ENCODE measurements at places on chromosomes 7 and 10. TPM values are rescaled to one million over a fixed set of nuclear protein-coding genes. Genes with fewer than 3 reads are reported as not detected.

The PIK3CG gene
- total RNA-seq, result not detected

DNA sequence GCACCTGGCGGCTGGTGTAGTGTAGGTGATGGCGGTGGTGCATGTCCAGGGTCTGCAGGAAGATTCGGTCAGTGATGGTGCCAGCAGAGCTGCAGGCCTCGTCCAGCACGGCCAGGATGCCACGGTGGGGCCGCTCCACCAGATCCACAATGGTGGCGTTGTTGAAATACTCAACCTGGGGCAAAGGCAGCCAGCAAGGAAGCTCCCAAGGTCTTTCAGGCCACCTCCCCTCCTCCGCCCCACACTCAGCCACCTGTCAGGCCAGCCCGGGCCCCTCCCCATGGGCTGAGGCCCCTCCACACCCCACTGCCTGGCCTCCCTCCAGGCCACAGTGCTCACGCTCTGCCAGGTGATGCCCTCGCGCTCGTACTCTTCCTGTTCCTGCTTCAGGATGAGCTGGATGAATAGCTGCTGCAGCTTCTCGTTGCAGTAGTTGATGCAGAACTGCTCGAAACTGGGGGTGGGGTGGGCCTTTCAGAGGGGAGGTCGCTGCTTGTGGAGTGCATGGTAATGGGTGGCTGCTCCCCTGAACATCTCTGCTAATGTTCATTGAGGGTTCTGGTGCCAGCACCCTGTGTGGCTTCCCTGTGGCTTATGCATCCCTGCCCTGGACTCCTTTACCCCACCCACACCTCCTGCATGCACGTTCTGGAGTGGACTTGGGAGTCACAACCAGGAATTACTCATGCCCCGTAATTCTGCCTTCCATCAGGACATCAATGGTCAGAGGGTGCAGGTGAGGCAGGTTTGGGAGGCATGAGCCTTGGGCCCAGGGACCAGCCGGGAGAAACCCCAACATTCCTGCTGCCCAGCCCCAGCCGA is 8.9 kb downstream of the MYO1G start:
- H3K4me3 ChIP-seq, result no peak overlapping the region
- H3K27ac ChIP-seq, result no peak overlapping the region
- DNase-seq, result no peak
- H3K27me3 ChIP-seq, result no peaks in the 10 kb centered on the region

- H3K27me3 ChIP-seq, result peaks cover 7% of the 10 kb centered on the region
- no peaks in the 10 kb centered on the region for H3K36me3 ChIP-seq
- H3K4me3 ChIP-seq, result no peak overlapping the region
- no peak for DNase-seq
- no peak overlapping the region for H3K27ac ChIP-seq
Measured at GRCh38 chr10:86229811-86230556, 136.6 kb downstream of the GRID1 start.

DNA sequence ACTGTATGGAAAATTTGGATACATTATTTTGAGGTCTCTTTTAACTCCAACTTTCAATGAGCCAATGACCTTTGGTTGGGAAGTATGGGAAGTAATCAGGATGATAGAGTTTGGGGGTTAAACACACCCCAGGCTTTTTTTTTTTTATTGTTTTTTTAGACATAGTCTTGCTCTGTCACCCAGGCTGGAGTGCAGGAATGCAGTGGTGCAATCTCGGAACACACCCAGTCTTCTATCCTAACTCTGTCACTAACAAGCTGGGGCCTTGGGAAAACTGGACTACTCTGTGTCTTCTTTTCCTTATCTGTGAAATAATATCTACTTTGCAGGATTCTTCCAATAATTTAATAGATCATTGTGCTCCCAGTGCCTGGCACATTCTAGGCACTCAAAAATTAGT is 37.6 kb upstream of the AGBL3 start:
- peaks cover 36% of the 10 kb centered on the region for H3K36me3 ChIP-seq
- H3K27ac ChIP-seq, result no peak overlapping the region
- H3K4me3 ChIP-seq, result no peak overlapping the region
- no peak for DNase-seq
- H3K27me3 ChIP-seq, result no peaks in the 10 kb centered on the region

DNA sequence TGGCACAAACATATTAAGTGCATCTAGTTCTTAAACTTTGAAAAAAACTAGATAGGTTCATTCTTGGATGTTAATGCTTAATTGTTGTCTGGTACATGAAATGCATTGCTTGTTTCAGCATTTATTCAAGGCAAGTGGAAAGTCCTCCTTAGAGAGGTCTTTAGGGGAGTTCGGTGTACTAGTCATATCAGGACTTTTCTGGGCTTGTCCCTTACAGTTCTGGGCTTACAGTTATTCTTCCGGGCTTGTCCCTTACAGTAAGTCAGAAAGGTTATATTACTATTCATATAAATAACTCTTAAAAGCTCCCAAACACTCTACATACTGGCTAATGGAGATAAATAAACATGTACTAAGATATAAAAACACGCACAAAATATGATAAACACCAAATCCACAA is 61.6 kb upstream of the MRLN start:
- H3K27me3 ChIP-seq, result no peaks in the 10 kb centered on the region
- no peak for DNase-seq
- H3K4me1 ChIP-seq, result no peaks in the 10 kb centered on the region
- no peak overlapping the region for H3K4me3 ChIP-seq
- peak overlapping the region; percentile 25 for H3K27ac ChIP-seq
- peaks cover 11% of the 10 kb centered on the region for H3K36me3 ChIP-seq

The TMEM178B gene
- 2.3 TPM for total RNA-seq

The CREM gene
- 31.6 TPM for total RNA-seq

- no peaks in the 10 kb centered on the region for H3K27me3 ChIP-seq
- H3K36me3 ChIP-seq, result no peaks in the 10 kb centered on the region
- no peak overlapping the region for H3K4me3 ChIP-seq
Measured at GRCh38 chr10:48439031-48439430, 132.6 kb downstream of the MAPK8 start.

- H3K4me1 ChIP-seq, result peaks cover 6% of the 10 kb centered on the region
- H3K36me3 ChIP-seq, result no peaks in the 10 kb centered on the region
- H3K4me3 ChIP-seq, result no peak overlapping the region
- no peak overlapping the region for H3K27ac ChIP-seq
Measured at GRCh38 chr10:78550090-78550489, 516.4 kb downstream of the RPS24 start.

The GJC3 gene
- 0.27 TPM for total RNA-seq

DNA sequence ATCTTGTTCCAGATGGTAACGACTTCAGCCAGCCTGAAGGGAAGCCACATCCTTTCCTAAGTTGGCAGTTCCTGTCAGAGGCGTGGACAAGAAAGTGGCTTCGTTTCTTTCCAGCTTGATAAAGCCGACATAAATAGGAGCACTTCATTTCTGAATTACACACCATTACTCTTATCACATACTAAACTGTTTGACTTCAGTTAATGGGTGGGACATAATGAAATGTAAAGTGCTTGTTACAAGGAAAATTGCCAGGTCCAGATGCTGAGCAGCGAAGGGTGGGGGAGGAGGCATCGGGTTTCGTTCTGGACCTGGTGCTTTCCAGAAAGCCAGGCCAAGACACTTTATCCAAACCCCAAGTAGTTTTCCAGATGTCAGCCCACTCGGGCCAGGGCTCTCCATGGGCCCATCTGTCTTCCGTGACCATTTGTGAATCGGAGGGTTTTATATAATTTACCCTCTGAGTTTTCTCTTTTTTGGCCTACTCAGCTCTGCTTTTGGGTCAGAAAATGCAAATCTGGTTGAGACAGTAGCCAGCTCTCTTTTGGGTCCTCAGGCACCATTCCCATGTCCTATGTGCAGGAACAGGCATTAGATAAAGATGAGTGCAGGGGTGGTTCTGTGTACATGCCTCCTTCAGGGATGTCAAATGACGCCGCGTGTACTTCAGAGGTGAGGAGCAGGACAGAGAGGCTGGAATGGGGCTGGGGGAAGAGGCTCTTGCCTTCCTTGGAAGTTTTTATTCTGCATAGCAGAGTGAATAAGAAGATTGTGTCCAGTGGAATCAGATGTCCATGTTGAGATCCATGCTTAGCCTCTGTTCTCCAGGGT is 90.2 kb downstream of the TACC2 start:
- H3K27me3 ChIP-seq, result no peaks in the 10 kb centered on the region
- no peaks in the 10 kb centered on the region for H3K4me1 ChIP-seq
- H3K36me3 ChIP-seq, result no peaks in the 10 kb centered on the region
- H3K27ac ChIP-seq, result no peak overlapping the region
- H3K4me3 ChIP-seq, result no peak overlapping the region

DNA sequence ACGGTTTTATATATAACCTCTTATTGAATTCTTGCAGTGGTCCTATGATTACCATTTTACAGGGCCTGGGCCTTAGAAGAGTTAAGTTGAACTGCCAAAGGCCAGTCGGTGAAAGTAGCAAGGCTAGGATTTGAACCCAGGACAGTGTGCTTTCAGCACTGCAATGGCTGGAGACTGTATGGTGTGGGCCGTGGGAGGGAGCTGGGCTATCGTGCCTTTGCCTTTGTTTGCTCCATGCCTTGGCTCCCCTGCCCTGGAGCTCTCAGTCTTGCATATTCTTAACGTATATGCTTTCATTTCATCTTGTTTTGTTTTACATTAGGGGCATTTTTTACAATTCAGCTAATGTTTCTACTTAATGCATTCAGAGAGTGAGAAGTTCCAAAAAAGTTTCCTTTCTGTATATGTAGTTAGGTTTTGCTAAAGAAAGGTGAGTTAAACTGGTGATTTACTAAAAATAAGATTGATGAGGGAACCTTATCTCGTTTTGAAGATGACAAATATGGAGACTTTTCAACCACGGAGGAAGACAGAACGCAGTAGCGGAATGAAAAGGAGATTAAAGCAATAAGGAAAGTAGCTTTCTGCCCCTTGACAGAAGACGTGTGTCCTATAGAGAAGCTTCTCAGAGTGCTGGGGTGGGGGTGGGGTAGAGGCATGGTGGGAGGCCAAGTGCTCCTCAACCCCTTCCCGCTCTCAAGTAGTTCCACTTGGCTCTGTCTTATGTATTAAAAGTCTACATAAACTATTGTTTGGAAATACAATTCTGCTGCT is 82.5 kb downstream of the RTKN2 start:
- no peaks in the 10 kb centered on the region for H3K27me3 ChIP-seq
- no peak for DNase-seq
- H3K4me3 ChIP-seq, result no peak overlapping the region
- H3K36me3 ChIP-seq, result peaks cover 8% of the 10 kb centered on the region
- H3K27ac ChIP-seq, result peak overlapping the region; percentile 3
